Muscle of leg (tissue), 16 donors: ENCODE measurements at places on chromosomes 7 and 10. TPM values are rescaled to one million over a fixed set of nuclear protein-coding genes. Genes with fewer than 3 reads are reported as not detected.

GRCh38 chr10:77334501-77334900 lies 303.1 kb downstream of the KCNMA1 start:
- no peak for DNase-seq

DNA sequence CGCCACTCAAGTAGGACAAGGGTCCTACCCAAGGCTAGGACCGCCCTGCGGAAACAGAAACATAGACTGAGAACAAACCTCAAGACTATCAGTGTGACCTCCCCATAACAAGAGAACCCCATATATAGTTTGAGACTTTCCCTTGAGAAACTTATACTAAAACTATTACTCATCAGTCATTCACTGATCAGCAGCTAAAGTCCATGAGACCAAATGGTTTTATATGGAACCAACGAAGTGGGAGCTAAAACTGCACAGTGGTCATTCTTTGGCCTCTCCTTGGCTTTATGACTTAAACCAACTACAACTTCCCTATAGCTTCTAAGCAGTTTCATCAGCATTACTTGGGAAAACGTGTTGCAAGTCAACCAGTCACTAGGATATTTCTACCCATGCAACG lies 13.7 kb upstream of the ZSCAN21 start:
- no peak for DNase-seq

GRCh38 chr7:102424129-102424551 lies 9.2 kb upstream of the ORAI2 start:
- DNase-seq = peak; percentile 40

GRCh38 chr10:59234194-59234593 lies 57.8 kb downstream of the PHYHIPL start:
- DNase-seq = no peak

DNA sequence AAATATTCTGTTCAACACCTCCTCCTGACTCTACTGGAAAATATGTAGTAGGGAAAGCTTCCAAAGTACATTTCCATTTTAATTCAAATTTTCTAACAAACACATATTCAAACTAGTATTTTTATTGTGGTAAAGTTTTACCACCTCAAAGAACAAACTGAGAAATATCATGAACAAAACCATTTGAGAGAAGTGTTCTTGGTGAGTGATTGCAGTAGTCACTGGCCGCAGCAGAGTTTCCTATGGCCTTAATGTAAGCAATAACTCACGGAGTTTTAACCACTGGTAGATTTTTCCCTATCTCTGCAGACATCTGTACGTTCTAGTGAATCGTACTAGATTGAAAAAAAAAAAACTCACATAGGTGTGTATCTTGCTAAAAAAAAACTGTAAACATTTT lies 487.0 kb upstream of the FZD8 start:
- DNase-seq = no peak

- peak; percentile 93 for DNase-seq
Observed at GRCh38 chr7:140653319-140654108, 12.9 kb upstream of the DENND2A start.

DNA sequence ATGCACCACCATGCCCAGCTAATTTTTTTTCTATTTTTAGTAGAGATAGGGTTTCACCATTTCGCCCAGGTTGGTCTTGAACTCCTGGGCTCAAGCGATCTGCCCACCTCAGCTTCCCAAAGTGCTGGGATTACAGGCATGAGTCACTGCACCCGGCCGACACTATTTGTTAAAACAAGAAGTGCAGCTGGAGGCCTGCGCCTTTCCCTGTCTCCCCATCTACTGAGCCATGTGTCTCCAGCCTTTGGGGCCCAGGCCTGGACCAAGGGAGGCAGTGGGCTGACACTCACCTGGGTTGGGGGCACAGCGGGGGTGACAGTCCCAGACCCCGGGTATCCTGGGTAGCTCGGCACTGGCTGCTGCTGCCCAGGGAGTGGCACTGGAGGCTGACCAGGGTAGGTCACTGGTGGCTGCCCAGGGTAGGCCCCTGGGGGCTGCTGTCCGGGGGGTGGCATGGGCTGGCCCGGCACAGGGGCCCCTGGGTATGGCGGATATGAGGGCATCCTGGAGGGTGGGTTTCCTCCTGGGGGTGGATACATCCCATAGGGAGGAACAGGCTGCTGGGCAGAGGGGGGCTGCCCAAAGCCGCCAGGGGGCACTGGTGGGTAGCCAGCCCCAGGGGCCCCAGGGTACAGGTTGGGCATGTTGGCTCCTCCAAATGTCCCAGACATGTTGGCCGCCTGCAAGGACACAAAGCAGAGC lies 36.3 kb downstream of the PLAC9 start:
- no peak for DNase-seq

DNA sequence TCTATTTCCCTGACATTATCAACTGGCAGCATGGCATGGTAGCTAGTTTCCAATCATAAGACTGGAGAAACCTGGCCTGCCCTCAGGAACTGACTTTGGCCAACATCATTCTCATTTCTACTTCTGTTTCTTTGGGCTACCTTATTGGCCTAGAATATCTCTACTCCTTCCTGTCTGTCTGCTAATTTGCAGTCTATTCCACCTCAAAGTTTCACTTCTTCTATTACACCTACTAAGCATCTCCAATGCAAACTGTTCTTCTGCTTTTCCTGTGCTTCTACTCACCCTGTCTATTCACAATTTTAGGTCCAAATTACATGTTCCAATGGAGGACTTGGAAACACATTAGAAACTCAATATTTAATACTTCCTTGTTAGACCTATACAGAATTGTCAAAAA lies 65.6 kb downstream of the ZNF503 start:
- DNase-seq = no peak

- DNase-seq = peak; percentile 16
Observed at GRCh38 chr10:66928776-66929175, 2.9 kb downstream of the LRRTM3 start.

- DNase-seq = no peak
Observed at GRCh38 chr10:82148764-82149163, 273.8 kb downstream of the NRG3 start.

DNA sequence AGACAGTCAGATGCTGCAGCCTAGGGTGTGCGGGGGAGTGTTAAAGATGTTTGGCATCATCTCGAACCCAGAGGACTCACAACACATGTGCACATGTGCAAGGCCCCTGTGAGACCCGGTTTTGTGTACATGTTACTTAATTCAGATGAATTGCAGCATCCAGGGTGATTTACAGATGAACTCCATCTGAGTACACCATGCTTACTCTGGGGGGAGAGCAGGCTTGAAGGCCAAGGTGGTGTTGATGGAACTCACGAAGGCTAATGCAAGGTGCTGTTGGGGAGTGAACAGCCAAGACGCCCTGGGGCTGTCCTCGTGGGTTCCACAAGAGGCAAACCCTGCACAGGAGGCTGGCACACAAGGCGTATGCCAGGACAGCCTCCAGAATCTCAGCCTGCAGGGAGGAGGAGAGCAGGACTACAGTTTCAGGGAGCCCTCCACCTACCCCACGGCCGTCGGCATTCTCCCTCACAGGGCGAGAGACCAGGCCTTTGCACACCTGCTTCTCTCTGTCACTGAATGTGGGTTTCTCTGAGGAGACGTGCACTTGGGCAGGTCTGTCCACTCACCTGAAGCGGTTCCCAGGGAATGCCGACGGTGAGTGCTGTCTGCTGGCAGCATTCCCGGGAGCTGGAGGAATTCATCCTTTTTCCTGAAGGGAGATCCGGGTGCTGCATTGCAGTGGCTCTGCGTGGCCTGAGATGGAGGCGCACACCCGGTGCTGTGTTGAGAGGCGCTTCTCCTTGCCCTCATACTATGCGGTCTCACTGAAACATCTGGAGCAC lies 178.5 kb upstream of the RNF32 start:
- no peak for DNase-seq

DNA sequence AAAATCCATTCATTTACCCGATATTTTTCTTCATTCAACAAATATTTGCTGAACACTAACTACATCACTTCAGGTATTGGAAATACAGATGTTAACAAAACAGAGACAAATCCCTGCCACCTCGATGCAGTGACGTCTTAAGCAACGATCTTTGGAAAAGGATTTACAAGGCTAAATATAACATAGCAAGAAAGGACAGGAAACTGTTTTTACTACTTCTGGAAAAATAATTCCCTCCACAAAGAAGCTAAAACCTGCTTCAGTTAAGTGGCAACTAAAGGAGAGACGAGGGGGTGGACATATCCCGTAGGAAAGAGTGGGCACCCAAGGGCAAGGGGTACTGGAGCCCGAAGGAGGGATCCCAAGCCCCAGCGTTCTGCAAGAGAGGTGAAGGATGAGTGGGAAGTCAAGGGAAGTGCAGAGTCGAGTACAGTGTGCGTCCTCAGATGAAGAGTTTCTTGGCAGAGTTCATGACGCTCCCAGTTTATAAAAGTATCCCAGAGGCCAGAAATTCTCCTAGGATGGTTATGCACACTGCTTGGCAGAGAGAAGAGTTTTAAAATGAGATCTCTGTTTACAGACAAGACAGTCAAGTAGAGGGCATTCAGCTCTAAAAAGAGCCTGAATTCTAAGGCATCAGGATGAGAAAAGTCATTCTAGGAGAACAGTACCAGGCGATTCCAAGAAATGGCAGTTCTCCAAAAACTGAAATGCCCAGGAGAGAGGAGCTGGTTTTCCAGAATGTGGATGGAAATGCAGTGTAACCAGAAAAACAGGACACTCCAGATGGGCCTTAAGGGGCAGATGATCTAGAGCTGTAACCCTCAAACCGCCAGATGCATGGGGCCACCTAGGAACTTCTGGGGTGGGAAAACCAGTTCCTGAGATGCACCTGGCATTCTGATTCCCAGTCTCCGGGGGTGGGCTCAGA lies 97.3 kb downstream of the GRB10 start:
- peak; percentile 88 for DNase-seq

DNA sequence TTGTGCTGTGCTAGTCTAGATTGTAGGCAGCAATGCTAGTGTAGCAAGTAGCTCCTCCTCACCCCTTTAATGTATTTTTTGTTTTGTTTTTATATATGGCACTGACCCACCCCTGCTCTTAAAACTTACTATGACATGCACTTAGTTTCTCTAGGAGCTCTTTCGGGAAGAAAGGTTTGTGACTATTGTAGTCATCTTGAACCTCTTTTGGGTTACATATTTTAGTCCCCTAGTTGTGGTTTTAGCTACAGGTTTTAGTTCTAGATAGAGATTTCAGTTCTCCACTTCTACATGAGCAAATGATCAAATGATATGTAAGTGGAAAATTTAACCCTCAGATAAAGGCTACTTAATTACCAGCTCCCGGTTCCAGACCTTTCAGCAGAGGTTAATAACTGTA lies 14.9 kb downstream of the MINPP1 start:
- no peak for DNase-seq

DNA sequence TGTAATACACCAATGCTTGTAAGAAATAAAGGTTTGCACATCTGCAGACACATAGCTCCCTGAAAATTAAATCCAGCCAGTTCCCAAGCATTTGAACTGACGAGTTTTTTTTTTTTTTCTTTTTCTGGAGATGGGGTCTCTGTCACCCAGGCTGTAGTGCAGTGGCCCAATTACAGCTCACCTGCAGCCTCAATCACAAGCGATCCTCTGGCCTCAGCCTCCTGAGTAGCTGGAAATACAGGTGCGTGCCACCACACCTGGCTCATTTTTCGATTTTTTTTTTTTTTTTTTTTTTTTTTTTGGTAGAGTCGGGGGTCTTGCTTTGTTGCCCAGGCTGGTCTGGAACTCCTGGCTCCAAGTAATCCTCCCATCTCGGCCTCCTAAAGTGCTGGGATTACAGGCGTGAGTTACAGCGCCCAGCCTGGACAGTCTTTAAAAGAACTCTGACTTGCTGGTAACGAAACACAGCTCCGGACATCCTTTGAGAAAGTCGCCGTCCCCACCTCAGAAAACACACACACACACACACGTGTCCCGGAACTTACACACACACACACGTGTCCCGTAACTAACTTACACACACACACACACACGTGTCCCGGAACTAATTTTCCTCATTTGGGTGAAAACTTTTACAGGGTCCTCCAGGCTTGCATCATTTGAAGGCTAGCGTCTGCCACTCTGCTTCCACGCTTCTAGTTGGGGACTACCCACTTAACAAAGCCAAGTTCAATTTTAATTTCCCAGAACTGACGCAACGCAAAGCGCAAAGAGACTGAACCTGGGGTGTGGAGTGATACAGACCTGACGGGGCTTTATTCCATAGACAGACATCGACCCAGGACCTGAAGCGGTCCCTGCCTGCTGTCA lies 18.6 kb downstream of the OCM2 start:
- DNase-seq = peak; percentile 23

- no peak for DNase-seq
Observed at GRCh38 chr10:60286559-60286958, 103.1 kb downstream of the ANK3 start.

- DNase-seq = no peak
Observed at GRCh38 chr7:11786186-11786585, 45.8 kb downstream of the THSD7A start.

DNA sequence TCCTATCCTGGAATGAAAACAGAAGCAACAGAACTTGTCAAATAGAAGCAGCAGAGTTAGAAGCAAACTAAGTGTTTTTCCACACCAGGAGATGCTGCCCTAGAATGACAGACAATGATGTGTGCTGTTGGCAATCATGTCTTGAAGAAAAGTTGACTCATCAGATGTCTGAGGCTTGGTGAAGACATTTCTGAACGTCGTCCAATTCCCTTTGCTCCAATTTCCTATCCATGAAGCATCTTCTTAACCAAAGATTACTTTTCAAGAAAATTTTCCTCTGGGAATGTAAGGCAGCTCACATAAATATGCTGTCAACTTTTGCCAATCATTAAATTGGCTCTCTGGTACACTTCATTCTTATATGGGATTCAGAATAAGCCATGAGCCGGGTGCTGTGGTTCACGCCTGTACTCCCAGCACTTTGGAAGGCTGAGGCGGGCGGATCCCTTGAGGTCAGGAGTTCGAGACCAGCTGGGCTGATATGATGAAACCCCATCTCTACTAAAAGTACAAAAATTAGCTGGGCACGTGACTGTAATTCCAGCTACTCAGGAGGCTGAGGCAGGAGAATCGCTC lies 34.6 kb downstream of the MALSU1 start:
- peak; percentile 95 for DNase-seq

GRCh38 chr7:91276909-91277308 lies 12.7 kb downstream of the FZD1 start:
- no peak for DNase-seq

- no peak for DNase-seq
Observed at GRCh38 chr10:91778485-91778884, 19.7 kb upstream of the TNKS2 start.

GRCh38 chr7:37409461-37409860 lies 39.2 kb downstream of the ELMO1 start:
- peak; percentile 48 for DNase-seq

DNA sequence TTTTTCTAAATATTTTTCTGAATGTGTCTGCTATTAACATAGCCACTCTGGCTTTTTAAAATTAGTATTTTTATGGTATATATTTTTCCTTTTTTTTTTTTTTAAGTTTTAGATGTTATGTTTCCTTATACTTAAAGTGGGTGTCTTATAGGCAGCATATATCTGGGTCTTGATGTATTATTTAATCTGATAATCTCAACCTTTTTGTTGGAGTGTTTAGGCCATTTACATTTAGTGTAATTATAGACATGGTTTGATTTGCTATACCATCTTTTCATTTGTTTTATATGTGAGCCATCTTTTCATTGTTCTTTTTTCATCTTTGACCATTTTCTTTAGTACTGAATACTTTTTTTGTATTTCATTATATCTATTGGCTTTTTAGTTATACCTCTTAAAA lies 45.0 kb downstream of the TRUB1 start:
- DNase-seq = no peak

The ZNF727 gene
- polyA plus RNA-seq = not detected

The C10orf105 gene
- 0.19 TPM for polyA plus RNA-seq

The HOXA13 gene
- polyA plus RNA-seq = 0.61 TPM

The FAM25A gene
- not detected for polyA plus RNA-seq

The MDH2 gene
- 252 TPM for polyA plus RNA-seq

The ZNF365 gene
- polyA plus RNA-seq = 0.17 TPM

The HOGA1 gene
- polyA plus RNA-seq = 0.82 TPM

The APBB1IP gene
- polyA plus RNA-seq = 2.1 TPM

The LIMK1 gene
- polyA plus RNA-seq = 16.5 TPM

The ASB15 gene
- polyA plus RNA-seq = 3.0 TPM

The TMEM120A gene
- 42.7 TPM for polyA plus RNA-seq
